ENCODE measurements at places on chromosomes 13 and 19.

GRCh38 chr19:57406516-57407123 is 4.3 kb upstream of the ZNF17 start:
- DNase-seq, result peak; percentile 52

DNA sequence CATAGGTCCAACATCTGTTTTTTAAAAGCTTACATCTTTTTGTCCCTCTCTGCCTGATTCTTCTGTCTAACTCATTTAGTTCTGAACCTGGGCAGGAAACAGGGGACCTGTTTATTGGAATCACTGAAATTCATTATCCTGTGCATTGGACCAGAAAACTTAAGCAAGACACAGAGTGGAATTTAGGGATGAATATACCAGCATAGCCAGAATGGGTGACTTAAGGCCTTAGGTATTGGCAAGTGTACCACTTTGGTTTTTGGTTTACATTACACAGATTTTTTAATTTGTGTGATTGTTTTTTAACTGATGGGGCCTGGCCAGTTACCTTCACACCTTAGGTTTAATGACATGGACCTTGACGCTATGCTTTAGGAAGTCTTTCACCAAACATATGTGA is 232.5 kb downstream of the GPC5 start:
- DNase-seq, result no peak

- DNase-seq, result no peak
Observed at GRCh38 chr13:78323848-78324247, 279.5 kb downstream of the POU4F1 start.

DNA sequence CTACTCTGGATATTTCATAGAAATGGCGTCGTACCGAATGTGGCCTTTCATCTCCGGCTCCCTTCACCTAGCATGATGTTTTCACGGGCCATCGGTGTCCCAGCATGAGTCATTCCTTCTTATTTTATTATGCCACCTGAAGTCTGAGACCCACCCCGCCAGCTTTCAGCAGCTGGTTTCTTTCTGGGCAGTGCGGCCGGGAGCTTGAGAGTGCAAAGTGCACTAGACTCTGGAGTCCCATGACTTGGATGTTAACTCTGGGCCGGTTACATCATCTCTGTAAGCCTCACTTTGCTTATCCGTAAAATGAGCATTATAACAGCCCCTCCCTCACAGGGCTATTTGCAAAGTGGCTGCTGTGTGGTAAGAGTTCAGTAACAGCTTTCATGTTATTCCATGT is 5.8 kb upstream of the KMT5C start:
- DNase-seq, result no peak

DNA sequence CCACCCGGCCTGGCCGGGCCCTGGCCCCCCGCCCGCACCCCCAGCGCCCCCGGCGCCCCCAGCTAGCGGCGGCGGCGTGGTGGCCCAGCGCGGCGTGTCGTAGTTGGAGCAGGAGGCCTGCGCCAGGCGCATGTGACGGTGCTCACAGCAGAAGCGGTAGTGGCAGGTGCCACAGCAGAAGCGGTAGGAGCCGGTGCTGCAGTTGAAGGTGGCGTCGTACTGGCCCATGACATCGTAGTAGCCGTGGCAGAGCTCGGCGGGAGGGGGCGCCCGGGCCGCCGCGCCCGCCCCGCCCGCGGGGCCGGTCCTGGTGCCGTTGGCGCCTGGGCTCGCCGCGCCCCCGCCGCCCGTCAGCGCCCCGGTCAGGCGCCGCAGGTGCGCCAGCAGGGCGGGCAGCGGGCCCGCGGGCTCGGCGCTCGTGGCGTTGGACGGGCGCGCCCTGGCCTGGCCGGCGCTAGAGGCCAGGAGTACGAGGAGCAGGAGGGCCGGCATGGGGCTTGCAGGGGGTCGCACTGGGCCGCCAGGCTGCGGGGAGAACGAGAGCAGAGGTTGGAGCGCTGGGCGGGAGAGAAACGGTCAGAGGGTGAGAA is 633 bp downstream of the SHISA7 start:
- DNase-seq, result no peak

DNA sequence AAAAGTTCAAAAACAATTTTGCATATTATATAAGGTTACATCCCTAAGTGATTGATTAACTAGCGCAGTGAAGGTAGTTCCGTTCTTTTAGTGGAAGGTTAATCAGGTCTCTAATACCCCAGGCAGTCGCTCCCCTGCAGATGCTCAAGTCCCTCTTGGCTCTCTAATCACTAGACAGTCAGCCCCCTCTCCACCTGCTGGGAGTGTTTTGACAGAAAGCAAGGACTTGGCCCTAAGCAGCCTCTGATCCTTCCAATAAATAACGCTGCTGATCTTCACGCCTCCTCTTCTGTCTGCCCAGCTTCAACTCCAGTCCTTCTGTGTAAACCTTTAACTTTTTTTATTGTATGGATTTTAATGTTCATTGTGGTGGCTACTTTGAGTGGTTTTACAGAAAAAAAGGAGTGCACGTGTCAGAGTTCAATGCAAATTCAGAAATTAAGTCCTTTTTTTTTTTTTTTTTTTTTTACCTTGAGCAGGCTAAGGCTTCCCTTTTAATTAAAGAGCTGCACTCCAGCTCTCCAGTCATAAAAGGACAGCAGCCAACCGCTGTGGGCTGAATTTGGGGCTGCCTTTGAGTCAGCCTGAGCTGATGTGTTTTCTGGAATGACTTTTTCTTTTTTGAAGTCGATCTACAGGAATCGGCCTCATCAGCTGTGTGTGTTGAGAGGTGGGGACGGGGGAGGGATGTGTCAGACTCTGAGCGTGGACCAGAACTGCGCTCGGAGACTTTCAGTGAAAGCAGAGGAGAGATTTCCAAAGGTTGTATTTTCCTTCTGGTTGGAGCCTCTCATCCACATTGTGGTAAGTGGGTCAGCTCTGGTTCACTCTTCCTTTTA is 33.8 kb upstream of the MYO16 start:
- no peak for DNase-seq

GRCh38 chr13:94063848-94064247 is 415.6 kb downstream of the DCT start:
- DNase-seq, result no peak

- DNase-seq, result no peak
Observed at GRCh38 chr13:103243495-103243894, 177.3 kb upstream of the SLC10A2 start.

DNA sequence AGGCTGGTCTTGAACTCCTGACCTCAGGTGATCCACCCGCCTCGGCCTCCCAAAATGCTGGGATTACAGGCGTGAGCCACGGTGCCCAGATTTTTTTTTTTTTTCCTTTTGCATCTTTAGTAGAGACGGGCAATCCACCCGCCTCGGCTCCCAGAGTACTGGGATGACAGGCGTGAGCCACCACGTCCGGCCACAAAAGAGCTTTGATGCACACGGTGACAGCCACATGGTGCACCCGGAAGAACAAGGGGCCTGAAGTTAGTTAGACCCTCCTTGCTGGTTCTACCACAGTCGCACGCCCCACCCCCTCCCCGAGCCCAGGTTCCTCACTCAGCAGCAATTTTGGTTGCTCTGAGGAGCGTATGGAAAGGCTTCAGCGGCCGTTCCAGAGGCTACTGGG is 54.2 kb upstream of the USE1 start:
- no peak for DNase-seq

- no peak for DNase-seq
Observed at GRCh38 chr19:58044391-58044790, 10.6 kb downstream of the ZSCAN1 start.

DNA sequence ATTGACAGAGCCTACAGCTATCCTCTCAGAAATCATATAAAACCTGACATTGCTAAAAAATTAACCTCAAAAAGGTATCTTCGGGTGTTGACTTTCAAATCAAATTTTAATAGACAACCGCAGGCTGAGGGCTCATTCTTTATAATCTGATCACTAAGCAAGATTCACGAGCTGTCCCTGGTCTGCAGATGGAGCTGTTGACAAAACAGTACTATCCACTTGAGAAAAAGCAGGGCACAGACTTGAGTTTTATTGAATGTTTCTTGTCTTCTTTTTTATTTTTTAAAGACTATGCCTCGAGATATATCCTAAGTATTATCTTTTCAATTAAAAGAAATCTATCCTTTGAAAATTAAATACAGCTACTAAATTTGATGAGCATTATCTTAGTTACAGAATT is 540.5 kb downstream of the PCDH9 start:
- peak; percentile 54 for DNase-seq

- DNase-seq, result peak; percentile 7
Observed at GRCh38 chr13:91045351-91046034, 302.0 kb upstream of the MIR17HG start.

DNA sequence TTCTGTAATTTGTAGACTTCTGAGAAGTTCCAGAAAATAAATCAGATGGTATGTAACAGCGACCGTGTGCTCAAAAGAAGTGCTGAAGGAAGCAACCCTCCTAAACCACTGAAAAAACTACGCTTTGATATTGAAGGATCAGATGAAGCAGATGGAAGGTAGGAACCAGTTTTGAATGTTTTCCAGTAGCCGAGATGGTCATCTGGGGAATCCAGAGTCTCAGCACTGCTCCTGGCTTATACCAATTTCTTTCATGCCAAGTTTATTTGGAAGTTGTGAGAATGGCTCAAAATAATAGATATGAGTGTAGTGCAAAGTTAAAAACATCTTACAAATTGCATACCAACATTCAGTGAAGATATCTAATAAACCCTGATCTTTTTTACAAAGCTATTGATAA is 56.2 kb downstream of the RCBTB2 start:
- no peak for DNase-seq

DNA sequence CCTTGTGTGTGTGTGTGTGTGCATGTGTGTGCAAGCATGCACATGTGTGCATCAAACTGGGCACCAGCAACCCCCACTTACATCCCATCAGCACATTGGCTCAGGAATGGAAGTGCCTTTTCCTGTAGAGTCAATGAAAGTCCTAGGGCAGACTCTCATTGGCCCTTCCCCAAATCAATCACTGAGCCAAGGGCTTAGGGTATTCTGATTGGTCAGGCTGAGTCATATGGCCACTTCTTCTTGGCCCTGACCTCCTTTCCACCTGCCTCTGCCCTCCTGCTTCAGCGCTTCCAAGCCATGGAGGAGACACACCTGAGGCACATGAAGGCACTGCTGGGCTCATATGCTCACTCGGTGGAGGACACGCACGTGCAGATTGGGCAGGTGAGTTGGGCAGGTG is 20.9 kb downstream of the FCHO1 start:
- DNase-seq, result no peak

DNA sequence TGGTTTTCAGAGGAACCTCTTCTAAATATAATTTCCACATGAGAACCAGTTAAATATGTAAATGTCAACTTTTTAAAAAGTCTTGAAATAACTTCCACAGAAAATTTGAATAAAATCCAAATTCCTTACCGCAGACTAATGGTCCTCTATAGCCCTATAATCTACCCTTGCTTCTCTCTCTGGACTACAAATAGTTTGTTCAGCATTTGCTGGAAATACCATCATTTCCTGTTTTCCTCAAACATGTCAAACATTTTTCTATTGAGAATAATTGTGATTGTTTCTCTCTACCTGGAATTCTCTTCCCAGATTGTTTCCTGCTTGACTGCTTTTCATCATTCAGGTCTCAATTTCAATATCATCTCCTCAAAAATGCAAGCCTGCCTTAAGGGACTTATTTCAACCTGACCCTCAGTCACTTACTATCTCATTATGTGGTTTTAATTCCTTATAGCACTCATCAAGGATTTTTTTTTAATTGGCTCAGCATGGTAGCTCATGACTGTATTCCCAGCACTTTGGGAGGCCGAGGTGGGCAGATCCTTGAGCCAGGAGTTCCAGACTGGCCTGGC is 898.9 kb upstream of the MIR17HG start:
- DNase-seq, result no peak

DNA sequence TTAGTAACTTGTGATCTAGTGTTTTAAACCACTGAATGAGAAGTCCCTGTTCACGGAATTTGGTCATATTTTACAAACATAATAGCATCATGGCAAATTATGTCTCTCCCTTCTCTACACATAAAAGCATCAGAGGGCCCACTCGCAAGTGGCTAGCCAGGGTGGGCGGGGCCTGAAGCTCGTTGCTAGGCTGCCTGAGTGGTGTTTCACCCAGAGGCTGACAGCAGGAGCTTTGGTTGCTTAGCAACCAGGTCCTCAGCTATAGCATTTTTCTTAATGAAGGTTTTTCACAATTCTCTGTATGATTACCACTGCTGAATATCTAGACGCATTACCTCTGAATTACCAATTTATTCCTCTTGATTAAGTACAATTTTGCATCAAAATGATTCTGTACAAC is 126.5 kb downstream of the NALCN start:
- DNase-seq, result peak; percentile 84

- DNase-seq, result no peak
Observed at GRCh38 chr19:4580961-4581665, 21.6 kb upstream of the SEMA6B start.

DNA sequence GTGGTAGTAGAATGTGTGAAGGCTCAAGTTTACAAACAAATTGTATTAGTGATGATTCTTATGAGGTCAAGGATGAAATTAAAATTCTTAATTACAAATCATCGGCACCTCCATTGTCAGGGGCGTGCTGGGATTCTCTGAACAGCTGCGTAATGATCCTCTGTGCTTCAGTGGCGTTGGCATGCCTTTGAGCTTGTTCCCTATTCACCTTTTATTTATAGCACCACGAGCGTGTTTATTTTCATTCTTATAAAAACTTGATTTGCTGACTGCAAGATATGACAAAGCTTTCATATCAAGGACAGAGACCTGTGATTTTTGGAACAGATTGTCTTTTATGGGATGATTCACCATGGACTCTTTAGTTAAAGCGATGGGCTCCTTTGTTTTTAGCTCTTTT is 18.2 kb upstream of the UBL3 start:
- DNase-seq, result no peak

- DNase-seq, result no peak
Observed at GRCh38 chr13:113597391-113598080, 13.0 kb downstream of the TFDP1 start.

GRCh38 chr19:2249880-2250765 is 1.0 kb downstream of the AMH start:
- no peak for DNase-seq

DNA sequence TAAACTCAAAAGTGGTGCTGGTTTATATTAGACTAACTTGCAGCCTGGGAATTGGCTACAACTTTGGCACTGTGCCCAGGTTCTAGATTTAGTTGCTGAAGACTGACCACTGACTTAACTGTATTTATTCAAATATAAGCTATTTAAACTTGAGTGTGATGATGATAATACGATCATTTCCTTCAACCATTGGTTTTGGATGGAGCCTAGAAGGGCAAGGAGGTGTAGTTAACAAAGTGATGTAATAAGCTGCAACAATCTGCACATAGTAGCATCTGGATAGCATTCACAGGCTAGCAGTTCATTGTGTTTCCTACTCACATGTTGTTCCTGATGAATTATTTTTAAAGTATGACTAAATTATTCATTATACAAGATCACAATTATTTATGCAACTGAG is 55.2 kb upstream of the DACH1 start:
- DNase-seq, result no peak

- DNase-seq, result no peak
Observed at GRCh38 chr19:33048806-33049676, 15.6 kb downstream of the RHPN2 start.

- DNase-seq, result no peak
Observed at GRCh38 chr19:11233073-11233472, 6.3 kb upstream of the ANGPTL8 start.

GRCh38 chr13:32267836-32268439 is 47.2 kb downstream of the ZAR1L start:
- no peak for DNase-seq

GRCh38 chr19:47243776-47244547 is 12.4 kb upstream of the CCDC9 start:
- peak; percentile 81 for DNase-seq
